ENCODE measurements at places on chromosomes 4 and X. TPM values are rescaled to one million over a fixed set of nuclear protein-coding genes. Genes with fewer than 3 reads are reported as not detected.
A peak's percentile ranks its signal among the peaks of the same experiment; 100 is the strongest.

DNA sequence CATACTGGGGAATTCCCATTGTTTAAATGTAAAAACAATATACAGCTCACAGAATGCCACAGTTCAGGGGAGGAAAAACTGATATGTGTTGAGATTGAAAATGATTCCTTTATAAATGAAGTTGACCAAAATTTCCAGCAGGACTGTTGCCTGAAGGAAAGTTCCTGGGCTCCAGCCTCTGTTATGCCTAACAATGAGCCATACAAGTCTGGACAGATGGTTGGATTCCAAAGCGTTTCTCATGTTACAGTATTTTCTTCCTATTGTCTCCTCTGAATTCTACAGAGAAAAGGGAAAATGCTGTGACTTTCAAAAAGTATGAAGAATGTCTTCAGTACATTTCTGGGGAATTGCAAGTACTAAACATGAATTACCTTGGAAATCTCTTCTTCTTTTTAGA, 73.3 kb downstream of the ALPK1 start:
- no peak for DNase-seq

NKX3-2 gene
- 0.08 TPM for total RNA-seq

DNA sequence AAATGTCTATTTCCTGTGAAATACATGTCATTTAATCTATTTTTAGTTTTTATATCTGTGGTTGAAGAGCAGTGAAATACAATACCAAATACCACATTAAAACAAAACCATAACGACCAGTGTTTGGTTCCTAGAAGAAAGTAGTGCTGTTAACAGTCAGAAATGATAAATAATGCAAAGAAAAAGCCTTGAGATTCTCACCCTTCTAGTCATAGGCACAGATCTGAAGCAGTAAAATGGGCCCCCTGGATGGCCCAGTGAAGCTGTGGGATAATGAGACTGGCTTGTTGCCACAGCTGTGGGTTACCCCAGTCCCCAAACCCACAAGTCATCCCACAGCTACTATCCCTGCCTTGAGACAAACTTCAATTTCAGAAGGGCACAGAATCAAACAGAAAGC, 137.3 kb upstream of the RPL34 start:
- DNase-seq = no peak

FAM9B gene
- total RNA-seq = not detected

SMARCA1 gene
- total RNA-seq = 23.9 TPM

TMSB15C gene
- 0.11 TPM for total RNA-seq

DNA sequence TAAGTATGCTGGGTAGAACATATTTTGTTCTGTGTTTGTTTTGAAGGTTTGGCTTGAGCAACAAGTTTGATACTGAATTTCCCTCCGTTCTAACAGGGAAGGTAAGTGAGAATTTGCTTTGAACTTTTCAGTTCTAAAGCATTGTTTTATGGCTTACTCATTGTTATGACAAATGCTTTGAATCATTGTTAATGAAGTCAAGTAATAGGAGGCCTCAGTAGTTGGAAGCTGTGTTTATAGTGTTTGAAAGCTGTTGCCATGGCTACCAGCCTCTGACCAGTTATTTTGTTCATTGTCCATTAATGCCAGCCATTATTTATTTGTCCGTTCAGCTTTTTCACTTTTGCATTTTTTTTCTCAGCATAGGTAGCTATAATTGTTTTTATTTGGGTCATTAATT, 14.4 kb downstream of the CHIC1 start:
- DNase-seq = no peak

DNA sequence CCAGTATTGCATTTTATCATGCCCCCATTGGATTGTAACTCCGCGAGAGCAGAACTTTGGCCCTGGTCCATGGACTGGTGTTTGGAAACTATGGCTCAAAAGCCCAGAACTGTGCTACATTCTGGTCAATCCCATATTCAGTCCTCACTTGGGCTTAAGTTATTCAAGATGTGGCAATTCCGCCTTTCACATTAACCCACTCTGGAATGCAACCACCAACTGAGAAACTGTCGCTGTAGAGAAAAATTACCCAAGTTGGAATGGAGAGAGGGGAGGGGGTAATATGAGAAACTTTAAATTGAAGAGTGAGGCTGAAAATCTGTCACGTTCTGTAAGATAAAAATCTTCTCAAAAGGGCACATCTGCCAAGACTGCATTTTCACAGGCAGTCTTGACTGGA, 189.6 kb upstream of the NHS start:
- DNase-seq = no peak

HPSE gene
- 0.64 TPM for total RNA-seq

PRMT9 gene
- total RNA-seq = 5.8 TPM

FRMPD4 gene
- total RNA-seq = 0.79 TPM

CORIN gene
- not detected for total RNA-seq

GRCh38 chr4:78971326-78971725, 32.1 kb upstream of the PAQR3 start:
- no peak for DNase-seq

- no peak for DNase-seq
Measured at GRCh38 chr4:123937581-123937980, 541.0 kb downstream of the SPRY1 start.

GRCh38 chrX:11135564-11136185, 24.5 kb downstream of the HCCS start:
- no peak for DNase-seq

GRCh38 chrX:41351923-41352322, 18.0 kb downstream of the DDX3X start:
- no peak for DNase-seq

GRCh38 chrX:103248553-103248952, 6.4 kb downstream of the TCEAL8 start:
- no peak for DNase-seq

- DNase-seq = no peak
Measured at GRCh38 chr4:152956650-152957436, 20.7 kb downstream of the FHDC1 start.

DNA sequence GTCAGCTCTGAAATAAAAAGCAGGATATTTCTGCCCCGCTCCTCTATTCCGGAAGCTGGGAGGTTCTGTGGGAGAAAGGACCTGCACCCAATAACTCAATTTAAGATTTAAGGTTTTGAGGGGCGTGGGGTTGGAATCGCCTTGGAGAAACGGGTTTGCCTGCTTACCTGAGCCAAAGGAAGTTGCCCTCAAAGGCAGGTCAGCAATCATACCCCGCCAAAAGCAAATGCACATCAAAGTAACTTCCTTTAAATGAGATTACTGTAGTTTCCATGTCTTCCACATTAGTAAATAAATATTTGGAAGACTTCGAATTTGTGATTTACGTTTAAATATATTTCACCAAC, 978 bp upstream of the HS3ST1 start:
- no peak for DNase-seq

- no peak for DNase-seq
Measured at GRCh38 chr4:91092398-91092980, 965.3 kb downstream of the CCSER1 start.

- peak; percentile 17 for DNase-seq
Measured at GRCh38 chr4:73707918-73708577, 32.3 kb upstream of the CXCL8 start.

GRCh38 chr4:158758142-158758541, 10.7 kb upstream of the FNIP2 start:
- no peak for DNase-seq

GAB3 gene
- total RNA-seq = 3.4 TPM

- no peak for DNase-seq
Measured at GRCh38 chr4:108003982-108004515, 14.4 kb downstream of the HADH start.

ZNF630 gene
- 0.34 TPM for total RNA-seq

GRCh38 chrX:83504721-83505479, 3.2 kb upstream of the POU3F4 start:
- DNase-seq = no peak

GRCh38 chrX:20181598-20182329, 40.1 kb upstream of the EIF1AX start:
- no peak for DNase-seq

All from psoas muscle (tissue), 8 donors.